T-helper 17 cell (primary cell): ENCODE measurements at places on chromosomes 3 and 15. TPM values are rescaled to one million over a fixed set of nuclear protein-coding genes. Genes with fewer than 3 reads are reported as not detected.

Gene SQOR
- total RNA-seq = 36.5 TPM

Gene ACVR2B
- total RNA-seq = 6.7 TPM

Gene PRR20G
- total RNA-seq = not detected

Gene ALDH1L1
- total RNA-seq = not detected

Gene LSMEM2
- not detected for total RNA-seq

Gene DZIP3
- total RNA-seq = 15.1 TPM

Gene EIF2B5
- total RNA-seq = 53.8 TPM

Gene SUSD5
- total RNA-seq = not detected

Gene KIF7
- 0.10 TPM for total RNA-seq

Gene ATP10A
- 28.6 TPM for total RNA-seq

Gene RBM6
- 129 TPM for total RNA-seq

Gene CPNE9
- not detected for total RNA-seq

Gene KNL1
- total RNA-seq = 0.77 TPM

Gene GOLGA8Q
- 1.4 TPM for total RNA-seq

Gene ASB14
- not detected for total RNA-seq

Gene AHSG
- total RNA-seq = not detected

Gene AGBL1
- total RNA-seq = not detected

Gene CTDSPL2
- total RNA-seq = 78.6 TPM

Gene TM4SF1
- total RNA-seq = 0.83 TPM

Gene IL12A
- 1.7 TPM for total RNA-seq

Gene HCLS1
- 292 TPM for total RNA-seq

Gene SCN11A
- total RNA-seq = 0.05 TPM

Gene ABCF3
- 120 TPM for total RNA-seq
